ENCODE measurements at places on chromosomes 1 and 21.

DNA sequence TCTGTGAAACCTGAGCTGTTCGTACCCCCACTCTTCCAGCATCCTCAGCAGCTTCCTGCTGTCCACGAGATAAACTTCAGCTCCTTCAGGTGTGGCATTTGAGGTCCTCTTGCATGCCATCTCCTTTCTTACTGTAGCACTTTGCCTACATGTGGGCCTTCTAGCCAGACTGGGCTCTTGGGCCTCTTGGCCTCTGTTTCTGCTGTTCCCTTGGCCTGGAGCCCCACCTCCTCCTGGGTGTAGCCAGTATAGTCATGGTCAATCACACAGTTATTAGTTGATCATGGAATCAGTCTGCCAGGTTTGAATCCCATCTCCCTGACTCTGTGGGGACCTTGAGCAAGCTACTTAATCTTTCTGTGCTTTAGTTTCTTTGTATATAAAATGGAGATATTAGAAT lies 26.4 kb downstream of the TMEM53 start:
- no peak for DNase-seq

GRCh38 chr1:154937085-154937987 lies 817 bp upstream of the PMVK start:
- peak; percentile 86 for DNase-seq

GRCh38 chr1:85321237-85321964 lies 45.0 kb upstream of the BCL10 start:
- DNase-seq = no peak

GRCh38 chr1:169586067-169586394 lies 250 bp downstream of the F5 start:
- no peak for DNase-seq

DNA sequence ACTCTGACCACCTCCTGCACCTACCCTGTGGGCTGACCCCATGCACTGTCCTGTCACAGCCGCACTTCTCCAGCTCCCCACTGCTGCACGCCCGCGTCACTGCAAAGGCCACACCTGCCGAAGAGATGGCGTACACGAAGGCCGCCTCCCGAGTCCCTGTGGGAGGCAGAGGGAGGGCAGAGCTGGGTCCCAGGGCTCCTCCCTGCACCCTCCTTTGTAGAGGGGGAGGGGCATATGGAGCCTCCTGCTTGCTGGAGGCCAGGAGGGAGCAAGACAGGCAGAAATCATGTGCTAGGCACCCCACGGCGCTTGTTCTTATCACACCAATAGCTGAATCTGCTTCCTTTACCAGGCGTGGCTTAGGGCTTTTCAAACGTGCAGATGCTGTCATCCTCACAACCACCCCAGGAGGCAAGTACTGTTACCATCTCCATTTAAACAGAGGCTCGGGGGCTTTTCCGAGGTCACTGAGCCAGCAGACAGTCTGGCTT lies 21.4 kb downstream of the WNT4 start:
- DNase-seq = no peak

GRCh38 chr1:26317612-26318337 lies at the start of gene CD52:
CD52 (plus strand) TSS chr1:26317958; CDS start chr1:26318018, 60 bp downstream.
- DNase-seq = peak; percentile 36

DNA sequence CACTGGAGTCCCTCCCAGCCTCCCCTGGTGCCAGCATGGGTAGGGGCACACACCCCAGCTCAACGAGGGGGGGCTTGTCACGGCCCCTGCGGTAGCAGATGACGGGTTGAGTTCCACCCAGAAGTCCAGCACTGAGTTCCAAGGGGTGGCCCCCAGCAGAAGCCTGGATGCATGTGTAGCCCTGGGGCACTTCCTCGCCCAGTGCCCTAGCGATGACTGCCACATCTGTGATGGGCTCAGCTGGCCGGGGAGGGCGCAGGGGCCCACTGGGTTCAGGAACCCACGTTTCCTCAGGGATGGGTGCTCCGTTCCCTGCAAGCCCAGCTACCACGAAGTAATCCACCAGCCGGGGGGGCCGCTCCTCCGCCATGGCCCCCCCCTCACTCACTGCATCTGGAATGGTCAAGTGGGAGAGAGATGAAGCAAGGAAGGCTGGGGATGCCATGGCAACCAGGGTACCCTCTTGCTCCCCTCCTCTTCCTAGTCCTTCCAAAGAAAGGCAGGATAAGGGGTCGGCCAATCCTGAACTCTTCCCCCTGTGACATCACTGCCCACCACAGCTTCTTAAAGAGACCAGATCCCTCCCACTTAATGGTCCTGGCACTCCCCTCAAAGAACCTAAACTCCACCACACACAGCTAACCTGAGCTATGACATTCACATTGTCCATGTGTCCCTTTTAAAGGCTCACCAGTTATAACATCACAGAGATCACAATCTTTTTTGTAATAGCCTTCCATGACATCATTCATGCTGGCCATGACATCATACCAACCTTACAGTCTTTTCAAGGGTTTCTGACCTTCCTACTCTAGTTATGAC lies 2.3 kb downstream of the DENND4B start:
- DNase-seq = no peak

- no peak for DNase-seq
Measured at GRCh38 chr21:26637201-26637745, 64.2 kb upstream of the CYYR1 start.

DNA sequence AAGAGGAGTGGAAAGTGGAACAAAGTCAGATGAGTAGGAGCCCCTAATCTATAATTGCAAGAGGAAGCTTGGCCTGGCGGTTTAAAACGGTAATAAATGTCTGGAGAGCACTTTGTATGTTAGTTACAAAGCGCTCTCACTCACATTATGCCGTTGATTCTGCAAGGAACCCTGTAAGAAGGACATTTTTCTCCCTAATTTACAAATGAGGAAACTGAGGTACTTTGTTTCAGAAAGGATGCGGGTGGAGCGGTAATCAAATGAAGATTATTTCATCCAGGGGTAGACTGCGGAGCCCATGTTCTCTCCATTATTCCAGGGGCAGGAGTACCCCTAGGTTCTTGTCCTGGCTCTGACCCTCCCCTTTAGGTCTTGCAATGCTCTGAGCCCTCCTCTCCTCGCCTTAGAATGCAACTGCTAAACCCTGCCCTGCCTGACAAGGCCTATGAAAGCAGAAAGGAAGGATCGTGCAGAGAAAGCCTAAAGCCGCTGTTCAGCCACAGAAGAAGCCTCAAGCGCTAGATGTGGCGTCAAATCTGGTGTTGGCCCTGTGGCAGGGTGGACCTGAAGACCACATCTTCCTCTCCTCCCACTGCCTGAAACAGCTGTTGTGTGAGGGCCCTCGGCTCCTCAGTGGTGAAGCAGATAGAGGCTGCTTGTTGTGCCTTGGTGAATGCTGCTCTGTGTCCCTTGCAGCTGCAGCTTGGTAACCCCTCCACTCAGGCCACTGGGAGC lies 588 bp upstream of the PACC1 start:
- DNase-seq = no peak

DNA sequence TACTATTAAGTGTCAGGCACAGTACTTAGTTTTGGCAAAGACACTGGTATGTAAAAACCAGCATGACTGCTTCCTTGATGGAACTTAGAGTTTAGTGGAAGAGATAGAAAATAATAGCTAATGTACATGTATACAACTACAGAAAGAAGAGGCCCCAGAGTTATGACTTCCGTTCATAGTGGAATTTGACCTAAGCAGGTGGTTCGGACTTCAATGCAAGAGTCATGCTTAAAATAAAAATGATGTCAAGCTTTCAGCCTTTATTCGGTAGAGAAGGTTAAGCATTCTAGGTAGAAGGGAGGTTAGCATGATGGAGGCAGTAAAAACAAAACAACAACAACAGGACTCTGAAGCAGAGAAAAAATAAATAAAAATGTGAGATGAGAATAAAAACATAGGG lies 165.9 kb downstream of the KCNT2 start:
- no peak for DNase-seq

DNA sequence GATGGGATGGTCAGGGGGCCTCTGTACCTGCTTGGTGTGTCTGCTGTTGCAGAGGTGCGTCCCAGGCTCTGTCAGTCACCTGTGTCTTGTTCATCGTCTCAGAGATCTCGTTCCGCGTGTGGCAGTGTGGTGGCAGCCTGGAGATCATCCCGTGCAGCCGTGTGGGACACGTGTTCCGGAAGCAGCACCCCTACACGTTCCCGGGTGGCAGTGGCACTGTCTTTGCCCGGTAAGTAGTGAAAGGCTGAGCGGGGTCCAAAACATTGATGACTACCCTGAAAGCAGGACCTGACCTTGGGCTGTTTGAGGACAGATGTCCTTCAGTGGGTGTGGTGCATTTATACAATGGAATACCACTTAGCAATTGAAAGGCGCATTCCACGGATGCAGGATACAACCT lies 171.0 kb downstream of the PGBD5 start:
- DNase-seq = no peak

DNA sequence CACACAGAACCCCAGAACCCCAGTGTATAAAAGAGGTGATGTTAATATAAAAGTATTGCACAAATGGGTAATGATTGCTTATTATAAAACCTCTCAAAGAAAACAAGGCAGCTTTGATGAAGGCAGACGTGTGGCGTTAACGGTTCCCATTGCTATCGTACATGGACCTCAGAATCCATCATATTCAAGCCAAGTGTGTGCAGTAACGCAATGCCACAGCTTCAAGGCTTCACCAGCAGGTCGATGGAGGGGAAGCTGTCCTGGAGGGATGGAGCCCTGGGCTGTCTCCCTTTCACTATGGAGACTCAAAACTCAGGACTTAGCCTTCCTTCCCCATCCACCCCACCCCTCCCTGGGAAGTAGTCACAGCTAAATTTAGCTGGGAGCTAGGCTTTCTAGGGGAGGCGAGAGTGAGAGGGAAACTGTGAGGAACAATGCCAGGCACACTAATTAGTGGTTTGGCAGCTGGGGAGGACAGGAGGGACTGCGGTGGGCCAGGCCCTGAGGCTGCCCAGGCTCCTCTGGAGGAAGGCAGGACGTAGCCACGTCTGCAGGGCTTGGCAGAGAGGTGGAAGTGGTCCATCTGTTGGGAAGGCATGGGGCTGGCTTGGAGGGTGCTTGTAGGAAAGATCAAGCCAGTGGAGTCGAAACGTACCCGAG lies 121.2 kb downstream of the HMGB4 start:
- DNase-seq = no peak
